ENCODE measurements at places on chromosomes 3 and 15. TPM values are rescaled to one million over a fixed set of nuclear protein-coding genes. Genes with fewer than 3 reads are reported as not detected.

The NR2E3 gene
- total RNA-seq = 0.26 TPM

DNA sequence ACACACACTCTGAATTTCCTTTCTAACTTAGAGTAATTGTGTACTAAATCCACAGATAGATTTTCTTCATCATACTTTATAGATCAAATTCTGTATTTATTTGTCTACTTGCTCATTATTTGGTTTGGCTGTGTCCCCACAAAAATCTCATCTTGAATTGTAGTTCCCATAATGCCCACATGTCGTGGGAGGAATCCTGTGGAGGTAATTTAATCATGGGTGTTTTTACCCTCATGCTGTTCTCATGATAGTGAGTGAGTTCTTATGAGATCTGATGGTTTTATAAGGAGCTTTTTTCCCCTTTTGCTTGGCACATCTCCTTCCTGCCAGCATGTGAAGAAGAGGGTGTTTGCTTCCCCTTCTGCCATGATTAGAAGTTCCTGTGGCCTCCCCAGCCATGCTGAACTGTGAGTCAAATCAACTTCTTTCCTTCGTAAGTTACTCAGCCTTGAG, 198.3 kb upstream of the TGFBR2 start:
- peak; percentile 31 for DNase-seq

DNA sequence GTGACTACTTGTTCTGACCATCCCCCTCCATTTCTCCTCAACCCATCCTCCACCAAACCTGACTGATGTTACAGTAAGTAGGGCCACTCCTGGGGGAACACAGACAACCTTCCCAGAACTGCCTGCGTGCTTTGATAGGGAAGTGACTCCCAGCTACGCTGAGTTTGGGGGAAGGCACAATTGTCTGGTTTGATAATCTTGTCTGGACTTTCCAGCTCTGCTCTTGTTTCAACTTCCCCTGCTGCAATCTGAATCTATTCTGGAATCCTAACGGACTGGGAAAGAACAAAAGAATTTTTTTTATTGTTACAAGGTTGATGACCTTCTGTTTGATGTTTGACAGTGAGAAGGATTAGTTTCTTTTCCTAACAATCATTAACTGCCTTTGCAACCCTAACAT, 895.6 kb downstream of the ROBO1 start:
- no peak for DNase-seq

DNA sequence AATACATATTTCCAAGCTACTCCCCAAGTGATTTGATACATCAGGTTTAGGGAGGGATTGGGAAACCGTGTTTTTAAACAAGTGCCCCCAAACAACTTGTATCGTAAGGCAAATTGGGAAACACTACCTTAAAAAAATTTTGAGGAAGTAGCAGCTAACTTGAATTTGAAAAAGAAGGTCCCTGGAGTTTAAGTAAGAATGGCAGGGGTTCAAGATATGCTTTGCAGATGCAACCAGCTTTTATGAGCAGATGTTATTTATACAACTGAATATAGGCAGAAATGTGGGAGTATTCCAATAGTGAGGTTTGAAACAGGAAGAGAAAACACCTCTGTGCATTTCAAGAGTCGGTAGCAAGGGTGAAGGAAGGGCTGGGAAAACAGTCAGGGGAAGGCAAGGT, 139.6 kb downstream of the IL20RB start:
- no peak for DNase-seq

The ATP10A gene
- 1.8 TPM for total RNA-seq

GRCh38 chr15:75235051-75235673, 23.0 kb upstream of the GOLGA6C start:
- no peak for DNase-seq
